NCI-H2171 treated with DMSO at 0.1 percent for 48 hours (cell line): ENCODE measurements at places on chromosomes 5 and 9.
A peak's percentile ranks its signal among the peaks of the same experiment; 100 is the strongest.

- peak; percentile 87 for DNase-seq
Measured at GRCh38 chr5:52139888-52140615, 647.7 kb upstream of the ITGA1 start.

DNA sequence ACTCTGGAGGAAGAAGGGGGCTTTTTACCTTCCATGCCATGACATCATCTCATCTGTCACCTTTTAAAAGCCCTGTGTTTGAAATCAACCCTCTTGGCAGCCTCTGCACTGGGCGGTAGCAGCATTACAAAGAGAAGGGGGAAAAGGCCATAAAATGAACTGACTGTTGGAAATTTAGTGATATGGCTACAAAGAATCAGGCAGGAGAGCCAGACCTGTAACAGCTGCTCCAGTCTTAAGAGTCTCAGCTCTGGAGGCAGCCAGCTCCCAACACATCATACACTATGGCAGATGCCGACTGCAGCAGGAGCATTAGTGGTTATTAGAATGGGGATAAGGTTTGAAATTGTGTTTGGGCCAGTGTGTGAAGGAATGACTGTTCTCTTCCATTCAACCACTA lies 257.5 kb downstream of the DMAC1 start:
- peak; percentile 1 for DNase-seq

DNA sequence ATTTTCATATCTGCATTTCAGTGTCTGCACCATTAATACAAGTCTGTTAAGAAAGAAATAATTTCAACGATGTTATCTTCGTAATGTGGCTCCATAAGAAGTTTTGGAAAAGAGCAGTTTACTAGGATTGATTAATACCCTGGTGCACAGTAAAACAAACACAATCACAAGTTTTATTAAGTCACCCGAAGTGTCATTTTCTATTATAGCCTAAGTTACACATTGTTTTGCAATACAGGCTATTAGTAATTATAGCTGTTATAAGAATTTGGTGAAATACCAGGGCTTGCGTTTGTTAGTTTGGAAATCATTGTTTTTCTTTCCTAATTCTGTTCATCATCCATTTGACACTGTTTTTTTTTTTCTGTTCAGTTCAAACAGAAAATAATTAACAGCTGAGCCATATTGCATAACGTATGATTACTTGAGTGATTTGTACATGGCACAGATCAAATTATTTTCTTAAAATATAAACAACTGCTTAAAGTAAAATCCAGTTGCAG lies 30.6 kb downstream of the LVRN start:
- no peak for DNase-seq

DNA sequence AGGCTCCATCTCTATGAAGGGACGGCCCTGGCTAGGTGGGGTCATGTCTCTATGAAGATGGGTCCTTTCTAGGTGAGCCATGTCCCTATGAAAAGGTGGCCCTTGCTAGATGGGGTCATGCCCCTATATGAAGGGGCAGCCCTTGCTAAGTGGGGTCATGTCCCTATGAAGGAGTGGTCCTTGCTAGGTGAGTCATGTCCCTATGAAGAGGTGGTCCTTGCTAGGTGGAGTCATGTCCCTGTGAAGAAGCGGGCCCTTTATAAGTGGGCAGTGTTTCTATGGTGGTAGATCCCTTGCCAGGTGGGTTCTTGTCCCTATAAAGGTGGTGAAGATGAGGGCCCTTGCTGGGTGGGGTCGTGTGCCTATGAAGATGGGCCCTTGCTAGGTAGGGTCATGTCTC lies 283.0 kb upstream of the IRX2 start:
- DNase-seq: no peak

GRCh38 chr5:9207817-9208418 lies 338.0 kb downstream of the SEMA5A start:
- peak; percentile 74 for DNase-seq

GRCh38 chr9:133203506-133204075 lies 5.5 kb downstream of the OBP2B start:
- no peak for DNase-seq

GRCh38 chr9:10443868-10444204 lies 169.0 kb downstream of the PTPRD start:
- no peak for DNase-seq

- DNase-seq: no peak
Measured at GRCh38 chr9:126474786-126475485, 138.8 kb upstream of the LMX1B start.

DNA sequence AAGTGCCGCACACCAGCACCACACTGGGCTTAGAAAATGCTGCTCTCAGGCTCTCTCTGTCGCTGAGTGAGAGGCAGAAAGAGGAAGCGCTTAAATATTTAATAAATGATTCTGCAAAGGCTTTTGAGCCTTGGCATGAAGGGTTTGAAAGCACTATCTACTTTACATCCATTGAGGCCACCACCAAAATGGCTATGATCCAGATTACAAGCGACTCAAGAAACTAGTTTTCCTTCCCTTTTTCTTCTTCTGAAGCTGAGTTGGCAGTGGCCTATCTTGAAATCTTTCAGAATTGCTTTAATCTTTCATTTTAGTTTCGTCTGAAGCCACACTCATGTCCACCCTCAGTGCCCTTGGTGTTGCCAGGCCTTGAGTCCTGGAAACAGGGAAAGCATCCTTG lies 59.5 kb downstream of the EBF1 start:
- no peak for DNase-seq

DNA sequence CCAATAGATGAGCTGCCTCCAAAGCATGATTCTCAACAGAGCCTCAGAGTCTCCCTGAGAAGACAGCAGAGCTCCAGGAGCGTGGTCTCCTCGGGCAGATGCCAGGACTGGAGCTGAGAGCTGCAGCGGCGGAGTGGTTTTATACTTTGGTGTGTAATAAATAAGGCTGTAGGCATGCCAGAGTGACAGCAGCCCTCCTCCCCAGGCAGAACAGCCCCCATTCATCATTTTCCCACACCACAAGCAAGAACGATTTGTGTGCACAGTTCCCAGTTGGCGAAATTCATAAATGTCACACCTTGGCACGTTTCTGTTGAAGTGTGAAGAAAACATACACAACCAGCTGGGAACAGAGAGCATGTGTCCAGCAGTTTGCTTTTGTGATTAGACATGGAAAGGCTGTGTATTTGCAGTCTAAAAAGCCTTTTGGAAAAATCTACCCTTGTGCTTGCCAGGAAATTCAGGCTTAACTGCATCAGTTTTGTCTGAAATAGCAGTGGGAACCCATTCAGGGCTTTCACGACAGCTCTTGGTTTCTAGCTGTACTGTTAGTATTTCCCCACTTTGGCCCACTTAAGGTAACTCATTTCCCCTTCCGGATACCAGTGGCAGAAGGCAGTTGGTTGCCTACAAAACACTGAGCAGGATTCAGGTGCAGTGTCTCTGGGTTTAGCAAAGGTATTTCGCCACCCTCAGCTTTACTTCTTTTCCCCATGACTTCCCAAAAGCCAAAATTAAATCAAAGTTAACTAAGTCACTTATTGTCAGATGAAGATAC lies at the start of gene C1QTNF3:
Gene C1QTNF3 (minus strand): TSS at position 115 of the 778 bp plus-strand sequence. CDS start 88 bp downstream, at position 27.
- DNase-seq: no peak

DNA sequence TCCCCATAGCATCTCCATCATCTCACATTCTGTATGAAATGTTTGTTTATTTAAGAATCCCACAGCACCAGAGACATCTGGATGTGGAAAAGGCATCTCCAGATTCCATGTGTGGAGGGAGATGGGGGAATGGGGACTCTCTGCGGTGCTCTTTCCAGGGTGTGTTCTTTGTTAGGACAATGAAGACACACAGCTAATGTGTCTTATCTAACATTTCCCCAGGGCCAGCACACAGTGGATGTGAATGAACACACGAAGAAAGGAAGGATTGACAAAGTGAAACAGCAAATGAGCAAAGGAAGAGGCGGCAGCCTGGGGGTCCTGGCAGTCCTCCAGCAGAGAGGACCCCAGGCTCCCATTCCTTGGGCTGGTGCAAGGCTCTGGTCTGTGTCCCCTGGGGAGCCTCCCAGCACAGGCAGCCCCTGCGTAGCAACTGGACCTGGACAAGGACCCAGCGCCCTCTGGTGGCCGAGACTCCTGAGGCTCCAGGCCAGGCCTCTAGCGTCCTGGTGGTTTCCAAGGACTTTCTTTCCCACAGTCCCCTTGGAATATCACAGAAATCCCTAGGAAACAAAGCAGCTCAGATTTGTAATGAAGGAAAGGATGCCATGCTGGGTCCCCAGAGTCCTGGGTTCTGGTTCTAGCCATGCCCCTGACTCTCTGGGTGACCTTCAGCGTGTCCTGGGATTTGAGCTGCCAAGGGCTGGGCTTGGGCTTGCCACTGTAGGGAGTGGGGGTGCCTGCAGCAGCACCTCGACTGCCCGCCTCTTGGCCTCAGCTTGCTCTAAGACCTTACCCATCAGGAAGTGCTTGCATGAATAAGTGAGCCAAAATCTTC lies 3.5 kb upstream of the PDLIM7 start:
- peak; percentile 53 for DNase-seq

GRCh38 chr9:74041588-74041987 lies 455.5 kb upstream of the RORB start:
- no peak for DNase-seq

DNA sequence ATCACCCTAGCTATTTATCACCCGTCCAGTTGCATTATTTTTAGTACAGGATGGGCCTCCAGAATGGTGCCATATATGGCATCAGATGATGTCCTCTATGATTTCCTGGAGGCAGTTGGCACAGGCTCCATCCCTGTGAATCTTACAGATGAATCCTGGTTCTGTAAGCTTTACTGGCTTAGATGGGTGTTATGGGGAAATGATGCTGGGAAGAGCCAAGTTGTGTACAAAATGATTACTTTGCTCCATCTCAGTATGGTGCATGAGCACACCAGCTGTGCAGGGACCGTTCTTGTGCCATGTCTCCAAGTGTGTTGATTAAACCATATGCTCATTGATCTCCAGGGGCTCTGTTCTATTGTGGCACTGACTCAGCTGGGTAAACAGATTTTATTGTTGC lies 755.7 kb downstream of the TLR4 start:
- peak; percentile 96 for DNase-seq

- DNase-seq: no peak
Measured at GRCh38 chr5:175576096-175576495, 81.8 kb upstream of the HRH2 start.

DNA sequence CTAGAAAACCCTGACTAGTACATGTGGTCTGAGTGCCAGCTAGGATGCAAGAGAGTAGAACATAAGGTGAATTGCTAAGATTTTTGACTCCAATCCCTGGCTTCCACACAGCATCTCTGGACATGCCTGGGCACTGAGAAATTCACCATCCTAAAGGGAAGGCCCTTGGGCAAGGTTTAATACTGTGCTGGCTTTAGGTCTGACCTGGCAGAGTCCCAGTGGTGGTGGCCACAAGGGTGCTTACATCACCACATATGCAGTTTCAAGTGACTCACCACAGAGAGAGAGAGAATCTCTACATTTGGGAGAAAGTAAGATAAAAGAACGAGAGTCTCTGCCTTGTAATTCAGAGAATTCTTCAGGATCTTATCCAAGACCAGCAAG lies 661.6 kb upstream of the C9orf72 start:
- no peak for DNase-seq

DNA sequence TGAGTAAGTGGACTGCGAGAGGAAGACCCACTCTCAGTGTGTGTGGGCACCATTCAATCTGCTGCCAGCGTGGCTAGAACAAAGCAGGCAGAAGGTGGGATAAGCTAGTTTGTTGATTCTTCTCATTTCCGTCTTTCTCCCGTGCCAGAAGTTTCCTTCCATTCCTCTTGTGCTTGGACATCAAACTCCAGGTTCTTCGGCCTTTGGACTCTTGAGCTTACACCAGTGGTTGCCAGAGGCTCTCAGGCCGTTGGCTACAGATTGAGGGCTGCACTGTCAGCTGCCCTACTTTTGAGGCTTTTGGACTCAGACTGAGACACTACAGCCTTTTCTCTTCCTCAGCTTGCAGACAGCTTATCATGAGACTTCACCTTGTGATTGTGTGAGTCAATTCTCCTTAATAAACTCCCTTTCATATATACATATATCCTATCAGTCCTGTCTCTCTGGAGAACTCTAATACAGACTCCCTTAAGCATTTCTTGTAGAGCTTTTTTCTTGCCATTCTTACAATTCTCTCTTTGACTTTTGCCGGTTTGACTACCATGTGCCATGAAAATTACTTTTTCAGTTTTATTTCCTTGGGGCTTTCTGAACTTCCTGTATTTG lies 494.9 kb downstream of the PRR16 start:
- no peak for DNase-seq

GRCh38 chr9:88804254-88804596 lies 187.0 kb upstream of the S1PR3 start:
- no peak for DNase-seq

DNA sequence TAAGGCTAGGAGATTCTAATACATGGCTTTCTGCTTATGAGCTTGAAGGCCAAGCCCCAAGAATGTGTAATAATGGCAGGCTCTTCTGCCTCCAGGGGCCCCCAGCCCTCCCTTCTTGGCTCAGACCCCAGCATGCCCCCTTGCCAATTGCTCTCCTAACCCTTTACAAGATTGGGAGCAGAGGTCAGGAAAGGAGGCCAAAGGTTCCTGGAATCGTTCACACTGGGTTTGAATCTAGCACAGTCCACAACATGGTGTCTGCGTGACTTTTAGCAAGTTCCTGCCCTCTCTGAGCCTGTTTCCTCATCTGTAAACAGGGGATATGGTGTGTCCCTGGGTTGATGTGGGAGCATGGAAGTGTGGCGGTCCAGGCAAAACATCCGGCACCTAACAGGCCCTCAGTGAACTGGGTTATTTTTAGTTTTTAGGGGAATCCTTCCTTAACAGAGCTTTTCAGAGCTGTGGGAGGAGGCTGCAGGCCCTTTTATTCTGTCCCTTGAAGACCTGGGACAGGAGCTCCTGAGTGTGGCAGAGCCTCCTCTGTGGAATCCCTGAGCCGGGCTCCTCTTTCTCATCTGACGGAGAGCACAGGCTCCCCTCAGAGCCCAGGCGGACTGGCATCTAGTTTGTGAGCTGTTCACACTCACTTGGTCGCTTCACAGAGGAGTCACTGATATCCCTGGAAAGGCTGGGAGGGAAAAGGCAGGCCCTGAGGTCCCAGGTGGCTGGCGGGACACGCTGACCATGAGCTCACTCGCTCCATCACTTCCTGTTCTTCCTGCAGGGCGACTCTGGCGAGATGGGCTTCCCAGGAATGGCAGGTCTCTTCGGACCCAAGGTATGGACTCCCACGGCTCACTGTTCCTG lies 23.4 kb upstream of the ORM1 start:
- DNase-seq: no peak

DNA sequence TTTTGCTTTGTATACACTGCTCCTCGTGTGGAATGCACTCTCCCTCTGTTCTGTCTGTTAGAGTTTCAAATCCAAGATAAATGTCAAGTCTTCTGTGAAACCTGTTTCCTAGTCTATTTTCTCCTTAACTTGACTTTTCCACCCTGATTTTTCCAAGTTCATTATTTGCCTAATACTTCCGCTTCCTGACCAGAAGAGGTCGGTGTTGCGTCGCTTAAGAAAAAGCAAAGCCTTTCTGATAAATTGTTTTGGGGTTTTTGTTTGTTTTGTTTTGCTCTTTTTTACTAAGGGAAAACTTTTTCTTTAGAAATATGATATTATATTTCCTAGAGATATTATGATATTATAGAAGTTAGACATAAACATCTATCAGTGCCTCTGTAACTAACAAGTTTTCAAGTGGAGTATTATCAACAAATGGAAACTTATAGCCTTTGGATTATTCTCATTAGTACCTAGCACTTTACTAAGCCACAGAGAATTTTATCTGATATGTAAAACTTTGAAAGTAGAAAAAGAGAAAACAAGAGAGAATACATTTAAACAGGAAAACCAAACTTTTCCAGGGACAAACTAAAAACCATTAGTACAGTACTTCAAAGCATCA lies 55.8 kb downstream of the PHAX start:
- peak; percentile 23 for DNase-seq
